ENCODE measurements at places on chromosomes 3 and 15. TPM values are rescaled to one million over a fixed set of nuclear protein-coding genes. Genes with fewer than 3 reads are reported as not detected.

Gene KCNAB1
- polyA plus RNA-seq, result 0.40 TPM

Gene IMPG2
- polyA plus RNA-seq, result 0.02 TPM

Gene IL17RB
- polyA plus RNA-seq, result 0.09 TPM

Gene CERS3
- polyA plus RNA-seq, result 0.66 TPM

Gene RBPMS2
- not detected for polyA plus RNA-seq

Gene TBC1D23
- 19.0 TPM for polyA plus RNA-seq

Gene CIDEC
- not detected for polyA plus RNA-seq

Gene PLA2G4E
- not detected for polyA plus RNA-seq

Gene FBXO22
- 18.4 TPM for polyA plus RNA-seq

Gene NAALADL2
- polyA plus RNA-seq, result not detected

Gene CCR3
- polyA plus RNA-seq, result not detected

Gene TP53BP1
- 2.7 TPM for polyA plus RNA-seq

Gene CD47
- 281 TPM for polyA plus RNA-seq

Gene DNAJA4
- 12.0 TPM for polyA plus RNA-seq

Gene GPR160
- polyA plus RNA-seq, result 11.7 TPM

Gene EPB42
- polyA plus RNA-seq, result not detected

Gene ISL2
- polyA plus RNA-seq, result not detected

Gene PIERCE2
- 0.30 TPM for polyA plus RNA-seq

Gene LNP1
- 0.61 TPM for polyA plus RNA-seq

Gene DPPA4
- not detected for polyA plus RNA-seq
